ENCODE measurements at places on chromosomes 5 and 9.

DNA sequence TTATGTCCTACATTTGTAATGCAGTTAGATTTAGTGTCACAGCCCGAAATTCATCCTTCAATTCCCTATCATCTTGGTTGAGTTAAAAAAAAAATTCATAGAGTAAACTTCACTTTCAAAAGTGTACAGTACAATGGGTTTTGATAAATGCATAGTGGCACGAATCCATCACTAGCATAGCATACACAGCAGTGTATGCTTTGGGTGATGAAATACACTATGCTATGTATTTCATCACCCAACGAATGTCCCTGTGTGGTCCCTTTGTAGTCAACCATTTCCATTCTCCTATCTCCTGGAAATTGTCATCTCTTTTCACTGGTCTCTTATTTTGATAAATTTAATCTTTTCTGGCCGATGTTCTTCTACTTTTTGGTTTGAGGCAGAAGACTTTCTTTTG lies 129.4 kb upstream of the BASP1 start:
- DNase-seq: no peak

GRCh38 chr5:147963948-147964693 lies 57.8 kb upstream of the C5orf46 start:
- DNase-seq: no peak

- no peak for DNase-seq
Measured at GRCh38 chr5:105632043-105632442, 2038.7 kb downstream of the EFNA5 start.

DNA sequence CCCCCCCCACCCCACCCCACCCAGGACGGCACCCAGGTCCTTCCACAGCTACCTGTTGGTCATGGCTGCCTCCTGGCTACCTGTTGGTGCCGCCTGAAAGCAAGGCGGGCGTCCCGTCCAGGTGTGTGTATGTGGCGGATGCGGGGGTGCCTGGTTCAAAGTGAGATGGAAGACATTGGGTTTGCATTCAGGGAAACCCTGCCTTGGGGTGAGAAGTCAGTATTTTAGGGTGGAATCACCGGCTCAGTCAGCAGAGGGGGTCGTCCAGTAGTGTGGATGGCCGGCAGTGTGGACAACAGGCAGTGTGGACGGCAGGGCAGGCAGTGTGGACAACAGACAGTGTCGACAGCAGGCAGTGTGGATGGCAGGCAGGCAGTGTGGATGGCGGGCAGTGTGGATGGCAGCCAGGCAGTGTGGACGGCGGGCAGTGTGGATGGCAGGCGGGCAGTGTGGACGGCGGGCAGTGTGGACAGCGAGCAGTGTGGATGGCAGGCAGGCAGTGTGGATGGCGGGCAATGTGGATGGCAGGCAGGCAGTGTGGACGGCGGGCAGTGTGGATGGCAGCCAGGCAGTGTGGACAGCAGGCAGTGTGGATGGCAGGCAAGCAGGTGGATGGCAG lies 28.0 kb downstream of the NKD2 start:
- no peak for DNase-seq

GRCh38 chr5:138138949-138139780 lies at the start of gene NME5:
TSS of gene NME5 (minus strand) at chr5:138139428. CDS start at chr5:138138780, 648 bp downstream.
- DNase-seq: peak; percentile 74

GRCh38 chr5:148620696-148621095 lies 33.6 kb downstream of the HTR4 start:
- no peak for DNase-seq

DNA sequence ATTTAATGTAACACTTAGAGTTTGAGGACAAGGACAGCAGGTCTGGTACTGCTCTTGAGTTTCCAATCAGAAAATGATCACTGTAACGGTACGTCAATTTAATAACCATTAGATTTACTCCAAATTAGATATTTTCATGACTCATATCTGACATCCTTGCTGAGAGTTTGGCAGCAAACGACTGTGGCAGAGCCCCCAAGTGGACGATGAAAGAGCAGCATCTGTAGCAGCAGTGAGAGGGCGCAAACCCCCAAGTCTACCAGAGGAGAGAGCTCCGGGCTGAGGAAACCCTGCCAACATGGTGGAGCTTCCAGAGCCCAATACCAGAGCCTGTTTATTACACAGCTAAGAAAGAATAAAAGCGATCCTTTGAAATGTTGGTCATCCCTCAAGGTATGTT lies 73.2 kb upstream of the EPB41L4A start:
- peak; percentile 16 for DNase-seq

DNA sequence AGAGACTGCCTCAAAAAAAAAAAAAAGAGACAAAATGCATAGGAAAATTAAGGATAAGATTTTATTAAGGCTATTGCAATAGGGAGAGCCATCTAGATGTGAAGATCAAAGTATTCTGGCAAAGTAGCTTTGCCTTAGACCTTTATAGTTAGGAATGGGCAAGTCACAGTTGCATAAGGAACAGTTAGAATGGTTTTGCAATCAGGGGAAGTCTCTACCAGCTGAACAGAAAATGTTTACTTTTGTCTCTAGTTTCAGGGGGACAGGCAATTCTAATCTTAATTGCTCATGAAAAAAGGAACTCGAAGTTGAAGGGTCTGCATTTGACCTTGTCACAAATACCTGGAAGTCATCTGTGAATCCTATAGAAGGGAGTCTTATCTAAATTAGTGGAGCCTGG lies 13.1 kb upstream of the ATP6V1G1 start:
- DNase-seq: no peak

DNA sequence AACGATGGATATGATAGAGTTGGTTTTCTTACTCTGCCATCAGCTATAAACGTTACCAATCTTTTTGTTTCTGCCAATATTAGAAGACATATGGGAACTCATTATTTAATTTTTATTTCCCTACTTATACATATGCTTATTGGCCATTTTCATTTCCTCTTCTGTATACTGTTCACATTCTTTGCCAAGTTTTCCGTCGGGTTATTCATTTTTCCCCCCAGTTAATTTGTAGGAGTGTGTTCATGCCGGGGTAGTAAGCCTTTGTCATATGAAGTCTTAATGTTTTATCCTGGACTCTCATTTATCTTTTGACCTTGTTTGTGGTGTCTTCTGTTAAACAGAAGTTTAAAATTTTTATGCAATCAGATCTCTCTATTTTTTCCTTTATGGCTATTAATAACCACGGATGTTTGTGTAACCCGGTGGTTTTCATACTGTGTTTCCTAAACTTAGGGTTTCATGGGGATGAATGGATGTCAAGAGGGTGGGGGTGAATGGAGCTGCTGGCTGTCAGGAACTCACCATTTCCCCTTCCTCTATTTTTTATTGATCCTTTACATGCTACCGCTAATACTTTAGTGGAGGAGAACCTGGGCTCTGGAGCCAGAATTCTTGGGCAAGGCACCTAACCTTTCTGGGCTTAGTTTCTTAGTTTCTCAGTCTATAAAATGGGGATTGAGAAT lies 42.5 kb upstream of the PPARGC1B start:
- no peak for DNase-seq

GRCh38 chr9:81902626-81903025 lies 25.6 kb upstream of the SPATA31D4 start:
- DNase-seq: no peak

- DNase-seq: no peak
Measured at GRCh38 chr9:123040801-123041200, 7.3 kb downstream of the GPR21 start.

DNA sequence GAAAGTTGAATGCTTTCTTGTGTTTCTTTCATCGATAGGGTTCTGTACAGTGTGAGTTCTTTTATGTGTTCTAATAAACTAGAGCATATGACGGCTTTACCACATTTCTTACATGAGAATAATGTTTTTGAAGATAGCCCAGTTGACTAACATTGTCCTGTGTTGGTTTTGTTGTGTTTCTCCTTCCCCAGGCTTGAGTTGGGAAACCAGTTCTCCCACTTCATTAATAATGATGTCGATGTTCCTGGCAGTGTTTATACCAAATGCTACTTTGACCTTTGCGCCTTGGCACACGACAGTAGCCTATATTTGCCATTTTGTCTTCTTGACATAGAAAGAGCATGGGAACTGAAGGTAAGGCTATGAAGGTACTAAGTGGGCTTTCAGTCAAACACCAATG lies 14.4 kb upstream of the ZNF782 start:
- DNase-seq: no peak

- no peak for DNase-seq
Measured at GRCh38 chr9:123113185-123113584, 79.7 kb downstream of the GPR21 start.

DNA sequence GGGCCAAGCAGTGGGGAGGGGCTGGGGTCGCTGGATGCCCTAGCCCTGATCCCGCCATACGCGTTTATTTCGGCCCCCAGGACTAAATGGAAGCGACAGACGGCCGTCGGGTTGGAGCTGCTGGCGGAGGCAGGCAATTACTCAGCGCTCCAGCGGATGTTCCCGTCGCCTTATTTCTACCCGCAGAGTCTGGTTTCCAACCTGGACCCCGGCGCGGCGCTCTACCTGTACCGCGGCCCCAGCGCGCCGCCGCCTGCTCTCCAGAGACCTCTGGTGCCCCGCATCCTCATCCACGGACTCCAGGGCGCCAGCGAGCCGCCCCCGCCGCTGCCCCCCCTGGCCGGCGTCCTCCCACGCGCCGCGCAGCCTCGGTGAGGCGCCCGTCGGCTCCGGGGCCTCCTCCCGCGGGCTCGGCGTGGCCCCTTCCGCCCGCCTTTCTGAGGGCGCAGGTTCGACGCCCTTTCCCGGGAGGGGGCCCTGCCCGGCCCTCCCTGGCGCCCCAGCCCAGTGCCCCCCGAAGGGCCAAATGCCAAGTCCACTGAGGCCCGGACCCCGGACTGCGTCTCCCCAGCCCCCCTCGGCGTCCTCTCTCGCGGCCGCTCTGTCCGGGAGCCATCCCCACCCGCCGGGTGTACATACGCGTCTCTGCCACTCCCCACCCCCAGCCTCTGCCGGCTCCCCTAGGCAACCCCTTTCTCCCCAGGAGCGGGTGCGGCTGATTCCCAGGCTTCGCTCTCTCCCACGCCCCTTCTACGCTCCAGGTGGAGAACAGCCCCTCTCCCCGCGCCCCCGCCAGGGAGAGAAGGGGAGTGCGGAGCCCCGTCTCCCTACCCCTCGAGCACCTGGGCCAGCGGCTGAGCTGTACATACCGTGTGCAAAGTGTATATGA lies 7.0 kb downstream of the BARHL1 start:
- no peak for DNase-seq

GRCh38 chr5:68409259-68409658 lies 193.7 kb downstream of the PIK3R1 start:
- DNase-seq: no peak

DNA sequence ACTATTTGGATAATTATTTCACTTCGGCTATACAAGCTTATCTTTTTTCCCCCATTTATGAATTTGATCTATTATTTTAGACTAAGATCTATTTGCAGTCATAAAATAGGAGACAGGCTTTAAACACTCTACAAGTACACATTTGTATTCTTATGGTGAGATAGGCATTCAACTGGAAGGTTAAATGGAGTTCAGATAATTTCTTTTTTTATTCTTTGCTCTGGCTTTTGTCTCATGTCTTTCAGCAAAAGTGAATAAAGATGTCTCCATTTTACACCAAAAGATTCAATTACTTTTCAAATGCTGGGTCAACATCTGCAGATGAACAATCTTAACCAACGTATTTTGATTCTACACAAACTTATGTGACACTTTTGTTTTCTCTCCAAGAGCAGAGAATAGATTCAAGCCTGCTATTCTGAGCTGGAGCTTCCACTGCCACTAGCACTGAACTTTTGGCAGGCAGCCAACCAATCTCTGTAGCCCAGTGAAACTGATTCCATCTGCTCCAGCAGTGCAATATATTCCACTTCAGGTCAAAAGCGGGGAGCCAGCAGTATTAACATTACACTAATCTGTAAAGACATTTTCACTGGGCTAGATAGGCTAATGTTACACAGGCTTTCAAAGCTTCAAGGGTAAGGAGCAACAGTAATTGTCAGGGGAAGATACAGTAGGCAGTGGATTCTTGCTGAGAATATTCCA lies 452.0 kb upstream of the ZNF608 start:
- peak; percentile 95 for DNase-seq

DNA sequence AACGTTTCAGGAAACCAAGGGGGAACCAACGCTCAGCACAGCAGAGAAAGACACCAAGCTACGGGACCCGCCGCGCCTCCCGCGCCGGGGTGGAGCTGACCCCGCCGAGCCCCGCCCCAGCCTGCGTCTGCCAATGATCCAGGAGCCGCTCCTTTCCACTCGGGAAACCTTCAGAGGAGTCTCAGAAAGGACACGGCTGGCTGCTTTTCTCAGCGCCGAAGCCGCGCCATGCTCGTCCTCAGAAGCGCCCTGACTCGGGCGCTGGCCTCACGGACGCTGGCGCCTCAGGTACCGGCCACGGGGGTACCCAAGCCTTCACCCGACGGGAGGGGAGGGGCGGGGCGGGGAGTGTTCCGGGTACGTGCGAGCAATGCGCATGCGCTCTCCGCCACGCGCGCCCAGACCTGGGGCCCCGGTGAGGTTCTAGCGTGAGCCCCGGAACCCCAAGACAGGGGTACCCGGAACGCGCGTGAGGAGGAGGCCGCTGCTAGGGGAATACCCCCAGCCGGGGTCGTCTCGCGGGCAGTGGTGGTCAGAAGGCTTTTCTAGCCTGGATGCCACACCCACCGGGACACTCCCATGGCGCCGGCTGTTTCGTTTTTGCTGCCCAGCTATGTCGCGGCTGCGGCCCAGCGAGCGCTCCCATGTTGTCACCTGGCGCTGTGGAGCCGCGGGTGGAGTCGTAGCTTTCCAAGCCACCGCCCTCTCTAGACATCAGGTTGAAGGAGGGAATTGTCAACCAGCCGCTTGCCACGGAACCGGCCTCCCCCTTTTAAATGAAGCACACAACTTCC lies at the start of gene NIPSNAP3A:
Gene NIPSNAP3A (plus strand): TSS at position 119 of the 794 bp plus-strand sequence. CDS start 110 bp downstream, at position 229.
- peak; percentile 85 for DNase-seq

DNA sequence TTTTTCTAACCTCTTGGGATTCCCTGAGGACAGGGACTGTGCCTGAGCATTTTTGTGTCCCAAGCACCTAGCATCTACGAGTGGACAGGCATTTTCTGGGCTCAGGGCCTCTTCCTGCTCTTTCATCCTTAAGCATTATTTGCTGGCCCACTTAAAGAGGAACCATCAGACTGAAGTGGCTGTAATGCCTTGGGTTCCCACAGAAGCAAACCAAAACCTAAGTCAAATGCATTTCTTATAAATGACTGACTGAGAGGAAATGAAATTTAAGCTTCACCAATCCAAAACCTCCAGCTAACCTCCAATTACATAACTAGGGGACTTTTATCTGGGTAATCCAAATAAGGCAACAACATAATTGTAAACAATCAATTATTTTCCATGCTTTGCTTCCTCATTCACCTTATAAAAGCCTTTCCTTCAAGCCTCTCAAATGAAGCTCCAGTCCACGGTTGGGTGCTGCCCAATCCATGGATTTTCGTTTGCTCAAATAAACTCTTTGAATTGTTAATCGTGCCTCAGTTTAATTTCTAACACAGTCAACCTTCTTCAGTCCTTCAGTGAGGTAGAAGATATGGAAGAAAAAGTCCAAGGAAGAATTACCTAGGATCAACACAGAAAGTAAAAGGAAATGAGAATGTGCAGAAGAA lies 25.3 kb upstream of the SLC31A2 start:
- DNase-seq: no peak

- no peak for DNase-seq
Measured at GRCh38 chr9:9729082-9729481, 883.7 kb downstream of the PTPRD start.
